ENCODE measurements at places on chromosomes 5 and 9.

GRCh38 chr5:14184725-14185124 is 41.6 kb downstream of the TRIO start:
- no peak for DNase-seq

DNA sequence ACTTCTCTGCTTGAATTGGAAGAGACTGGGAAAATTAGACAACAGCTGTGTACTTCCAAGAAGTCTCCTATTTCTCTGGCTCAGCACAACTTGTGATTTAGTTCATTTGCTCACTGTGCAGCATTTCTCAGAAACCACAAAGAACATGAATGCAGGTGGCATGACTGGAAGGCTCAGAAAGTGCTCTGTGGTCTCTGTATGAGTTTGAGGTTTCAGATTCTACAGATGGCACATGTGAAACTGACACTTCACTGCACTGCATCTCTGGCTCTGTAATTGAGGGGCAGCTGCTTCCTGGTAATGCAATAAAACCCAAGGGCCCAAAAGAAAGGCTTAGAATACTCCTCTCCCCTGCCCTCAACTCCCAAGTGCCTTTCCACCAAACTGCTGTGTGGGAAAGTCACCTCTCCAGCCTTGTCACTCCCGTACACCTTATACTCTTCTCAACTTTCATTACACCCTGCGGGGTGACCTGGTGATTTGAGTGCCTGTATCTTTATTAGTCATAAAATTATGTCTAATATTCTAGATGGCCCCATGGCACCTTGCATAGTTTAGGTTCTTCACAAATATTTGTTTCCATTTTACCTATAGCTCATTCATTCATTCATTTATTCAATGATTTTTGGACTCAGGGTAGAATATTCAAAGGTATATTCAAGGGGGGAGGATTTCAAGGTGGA is 82.5 kb downstream of the ESM1 start:
- DNase-seq = no peak

DNA sequence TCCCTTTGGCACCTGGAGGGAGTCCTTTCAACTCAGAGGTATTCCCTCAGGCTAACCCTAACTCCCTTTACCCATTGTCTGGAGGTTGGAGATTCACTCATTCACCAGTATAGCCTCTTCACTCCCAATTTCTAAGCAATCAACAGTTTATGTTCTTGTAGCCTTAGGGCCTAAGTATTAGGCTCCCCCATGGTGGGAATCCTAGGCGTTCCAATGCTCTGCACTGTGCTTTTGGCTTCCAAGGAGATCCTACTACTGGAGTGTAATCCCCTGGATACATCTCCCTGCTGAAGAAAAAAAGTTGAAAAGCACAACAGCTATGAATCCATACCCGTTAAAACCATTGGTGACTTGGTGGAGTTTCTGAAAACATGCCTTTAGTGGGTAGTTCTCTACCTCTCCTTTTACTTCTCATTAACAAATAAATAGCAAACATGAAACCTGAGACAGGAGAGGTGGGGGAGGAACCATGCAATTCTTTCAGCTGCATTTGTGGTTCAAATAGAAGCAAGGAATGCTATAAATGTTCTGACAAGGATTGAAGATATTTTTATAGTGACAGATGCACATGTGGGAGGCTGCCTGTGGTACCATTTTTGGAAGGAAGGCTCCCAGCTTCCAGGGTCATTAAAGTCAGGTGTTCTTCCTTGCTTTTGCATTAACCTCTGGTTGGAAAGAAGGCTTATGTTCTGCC is 397.1 kb downstream of the DMAC1 start:
- peak; percentile 10 for DNase-seq

- no peak for DNase-seq
Measured at GRCh38 chr9:31335529-31336234, 1048.8 kb upstream of the ACO1 start.

DNA sequence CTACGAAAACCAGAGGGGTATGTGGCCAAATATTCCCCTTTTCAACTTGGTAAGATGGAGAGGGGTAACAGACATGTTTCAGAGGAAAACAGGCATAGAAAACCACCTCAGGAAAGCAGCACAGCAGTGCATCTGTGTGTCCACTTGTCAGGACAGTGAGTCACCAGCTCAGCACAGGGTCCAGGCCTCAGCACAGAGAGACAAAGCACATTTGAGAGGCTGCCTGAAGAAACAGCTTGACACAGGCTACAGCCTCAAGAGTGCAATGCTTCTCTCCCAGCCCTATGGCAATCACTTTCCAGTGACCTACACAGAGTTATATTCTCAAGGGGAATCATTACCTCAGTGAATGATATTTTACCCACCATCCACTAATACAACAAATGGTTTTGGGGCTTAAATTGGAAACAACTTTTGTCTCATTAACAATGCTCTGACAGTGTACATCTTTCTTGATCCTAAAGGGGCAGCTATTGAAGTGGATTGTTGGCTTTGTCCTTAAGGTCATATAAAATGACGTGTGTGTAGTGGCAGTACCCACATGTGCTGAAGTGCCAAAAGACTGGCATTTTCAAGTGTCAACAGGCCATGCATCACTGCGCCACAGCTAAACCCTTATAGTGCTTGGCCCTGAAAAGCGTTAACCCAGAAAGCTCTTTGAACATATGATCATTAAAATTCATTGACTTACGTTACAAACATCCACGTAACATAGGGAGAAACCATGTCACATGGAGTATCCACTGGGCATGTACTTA is 46.4 kb downstream of the ERMP1 start:
- DNase-seq = no peak

- no peak for DNase-seq
Measured at GRCh38 chr9:74556685-74557084, 59.5 kb downstream of the RORB start.

DNA sequence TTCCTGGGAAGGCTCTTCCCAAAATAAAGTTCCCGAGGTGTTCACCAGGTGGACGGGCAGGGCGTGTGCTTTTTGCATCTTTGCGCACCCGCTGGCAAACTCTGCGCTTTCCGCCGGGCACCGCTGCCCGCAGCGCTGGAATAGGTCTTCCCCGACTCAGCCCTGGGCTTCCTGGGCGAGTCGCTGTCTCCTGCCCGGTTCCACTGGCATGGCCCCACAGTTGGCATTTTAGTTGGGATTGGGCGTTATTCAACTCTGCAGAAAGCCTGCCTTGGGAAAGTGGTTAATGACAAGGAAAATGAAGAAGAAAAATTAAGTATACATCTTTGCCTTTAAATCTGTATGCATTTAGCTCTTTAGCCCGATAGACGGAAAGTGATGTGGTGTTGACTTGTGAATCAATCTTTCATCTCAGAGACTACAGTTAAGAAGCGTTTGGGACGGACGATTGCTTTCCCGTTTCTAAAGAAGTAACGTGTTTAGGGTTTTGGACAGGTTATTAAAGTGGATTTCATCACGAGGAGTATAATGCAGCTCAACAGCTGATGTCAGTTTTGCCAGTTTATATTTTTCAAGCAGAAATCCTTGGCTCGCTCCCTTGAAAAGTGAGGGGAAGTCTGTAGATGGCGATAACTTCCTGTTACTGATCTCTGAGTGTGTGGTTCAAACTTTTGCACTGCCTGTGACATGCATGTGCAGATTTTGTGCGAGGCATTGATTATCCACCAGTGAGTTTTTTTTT is 946 bp downstream of the ADCY2 start:
- no peak for DNase-seq

GRCh38 chr5:110612794-110613247 is 113.7 kb downstream of the TMEM232 start:
- DNase-seq = no peak

DNA sequence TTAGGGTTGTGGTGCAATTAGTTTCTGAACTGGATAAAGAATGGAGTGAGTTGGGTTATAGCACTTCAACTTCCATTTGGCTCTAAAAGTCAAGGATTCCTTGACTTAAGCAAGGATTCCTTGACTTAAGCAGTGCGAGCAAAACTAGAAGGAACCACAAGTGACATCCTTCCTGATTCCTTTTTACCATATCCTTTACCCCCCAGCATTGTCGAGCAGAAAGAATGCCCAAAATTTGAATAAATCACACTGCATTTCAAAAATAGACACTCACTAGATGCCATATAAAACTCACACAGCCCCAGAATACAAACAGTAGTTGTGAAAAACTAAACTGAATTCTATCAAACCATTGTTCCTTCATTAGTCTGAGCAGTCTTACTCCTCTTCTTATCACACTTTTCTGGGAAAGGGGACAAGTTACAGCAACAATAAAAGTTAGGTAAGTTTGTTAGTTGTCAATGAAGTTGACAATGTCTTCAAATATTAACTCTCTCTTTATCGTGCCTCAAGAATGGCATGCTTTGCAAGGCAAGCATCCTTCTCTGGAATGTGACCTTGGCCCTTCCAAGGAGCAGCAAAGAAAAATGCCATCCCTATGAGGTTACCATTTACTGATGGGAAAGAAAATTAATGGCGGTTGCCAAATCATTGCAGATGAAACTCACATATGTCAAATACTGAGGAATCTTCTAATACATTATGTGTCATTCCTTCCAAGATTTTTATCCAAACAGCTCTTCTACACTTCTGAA is 273.3 kb upstream of the ANKRD55 start:
- no peak for DNase-seq

DNA sequence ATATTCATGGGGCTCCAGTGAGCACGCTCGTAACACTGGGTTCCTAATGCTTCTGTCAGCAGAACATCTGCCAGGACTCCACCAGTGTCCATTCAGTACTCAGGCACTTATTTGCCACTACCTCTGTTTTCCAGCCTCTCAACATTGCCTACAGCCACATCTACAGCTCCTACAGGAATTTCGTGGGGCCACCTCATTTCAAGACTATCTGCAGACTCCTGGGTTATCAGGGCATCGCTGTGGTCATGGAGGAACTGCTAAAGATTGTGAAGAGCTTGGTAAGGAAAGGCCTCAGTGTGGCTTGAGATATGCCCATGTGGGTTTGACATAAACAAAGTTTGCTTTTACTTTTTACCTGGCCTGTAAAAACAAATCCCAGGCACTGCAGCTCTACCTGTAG is 92.9 kb downstream of the CYFIP2 start:
- DNase-seq = no peak

DNA sequence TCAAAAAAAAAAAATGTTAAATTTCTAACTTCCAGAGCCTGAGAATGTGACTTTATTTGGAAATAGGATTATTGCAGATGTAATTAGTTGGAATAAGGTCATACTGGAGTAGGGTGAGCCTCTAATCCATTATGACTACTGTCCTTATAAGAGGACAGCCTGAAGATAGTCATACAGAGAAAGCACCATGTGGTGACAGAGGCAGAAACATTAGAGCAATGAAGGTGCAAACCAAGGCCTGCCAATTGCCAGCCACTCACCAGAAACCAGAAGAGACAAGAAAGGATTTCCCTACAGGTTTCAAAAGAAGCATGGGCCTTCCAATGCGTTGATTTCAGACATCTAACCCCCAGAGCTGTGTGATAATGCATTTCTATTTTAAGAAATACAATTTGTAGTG is 659.2 kb upstream of the CHD1 start:
- DNase-seq = no peak

DNA sequence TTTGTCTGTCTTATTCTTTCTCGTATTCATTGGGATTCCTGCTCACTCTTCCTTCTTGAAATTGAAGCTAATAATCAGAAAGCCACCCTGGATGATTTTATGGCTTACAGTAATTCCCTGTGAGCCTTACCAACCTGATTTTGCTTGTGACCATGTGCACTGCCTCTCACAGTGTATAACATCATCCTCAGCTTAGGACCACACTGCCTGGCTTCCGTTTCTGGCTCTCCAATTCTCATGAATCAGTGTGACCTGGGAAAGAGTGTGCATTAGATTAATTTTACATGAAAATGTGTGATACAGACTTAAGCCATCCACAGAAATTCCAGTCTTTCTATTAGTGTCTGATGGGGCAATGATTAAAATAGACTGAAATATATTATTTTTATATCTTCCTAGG is 126.8 kb upstream of the DMRT1 start:
- no peak for DNase-seq

DNA sequence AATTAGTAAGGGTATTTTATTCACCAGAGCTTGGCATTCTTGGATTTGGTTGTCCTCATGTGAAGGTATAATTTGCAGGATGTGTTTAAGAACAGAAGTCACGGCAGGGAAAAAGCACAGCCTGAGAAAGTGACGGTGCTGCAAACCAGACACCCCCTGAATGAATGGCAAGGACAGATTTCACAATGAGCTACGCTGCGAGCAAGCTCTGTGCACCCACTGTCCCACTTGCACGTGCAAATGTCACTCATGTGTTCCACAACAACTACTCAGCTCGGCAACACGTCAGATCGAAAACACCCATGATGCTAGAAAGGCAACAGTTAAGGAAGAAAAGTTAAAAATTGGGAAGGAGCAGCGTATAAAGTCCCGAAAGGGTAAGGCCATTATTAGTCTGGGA is 168.9 kb downstream of the ROR2 start:
- DNase-seq = no peak

DNA sequence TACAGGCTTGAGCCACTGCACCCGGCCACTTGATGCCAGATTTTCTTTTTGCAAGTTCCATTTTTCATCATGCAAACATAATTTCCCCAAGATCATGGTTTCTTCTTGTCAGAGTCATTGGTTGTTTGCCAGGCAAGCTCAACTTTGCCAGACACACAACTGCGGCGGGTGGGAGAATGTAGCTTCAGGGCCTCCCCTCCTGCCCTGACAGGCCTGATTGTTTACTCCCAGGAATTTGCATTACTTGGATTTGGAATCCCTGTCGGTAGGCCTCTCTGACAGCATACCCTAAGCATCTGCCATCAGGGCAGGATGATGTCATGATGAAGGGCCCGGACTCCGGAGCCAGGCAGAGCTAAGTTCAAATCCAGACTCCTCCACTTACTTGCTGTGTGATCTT is 15.1 kb downstream of the RPS14 start:
- no peak for DNase-seq

GRCh38 chr9:2870340-2870739 is 26.4 kb upstream of the PUM3 start:
- no peak for DNase-seq

- no peak for DNase-seq
Measured at GRCh38 chr9:36092509-36093215, 43.9 kb upstream of the GLIPR2 start.

DNA sequence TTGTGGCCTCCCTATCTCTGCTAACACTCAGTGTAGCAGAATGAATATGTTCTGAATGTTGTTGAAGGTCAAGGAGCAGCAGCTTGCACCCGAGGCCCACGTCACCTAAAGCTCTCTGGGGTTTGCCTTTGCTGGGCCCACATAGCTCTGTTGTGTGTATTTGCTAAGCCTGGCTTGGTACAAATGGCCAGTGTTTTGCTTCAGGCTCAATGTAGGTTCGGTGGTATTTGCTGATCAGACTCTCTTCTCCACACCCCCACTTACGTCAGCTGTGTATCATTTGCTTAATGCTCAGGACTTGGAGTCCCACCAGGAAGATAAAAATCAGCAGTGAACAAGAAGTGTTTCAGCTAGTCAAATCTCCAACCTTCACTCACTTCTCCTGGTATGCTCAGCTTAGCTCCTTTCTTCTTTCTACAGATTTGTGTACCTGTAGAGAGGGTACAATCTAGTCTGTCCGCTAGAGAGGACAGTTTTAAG is 4.8 kb upstream of the RFESD start:
- DNase-seq = no peak

Data from AG09309 (cell line).